Activated naive CD8-positive, alpha-beta T cell treated with anti-CD3 and anti-CD28 coated beads, Interleukin-2, amount 10 ng/mL, durations not matched to agents 7 days and 5 days (primary cell): ENCODE measurements at places on chromosomes 13 and 19. TPM values are rescaled to one million over a fixed set of nuclear protein-coding genes. Genes with fewer than 3 reads are reported as not detected.

- DNase-seq, result no peak
Measured at GRCh38 chr13:20462533-20462915, 63.1 kb downstream of the CRYL1 start.

DNA sequence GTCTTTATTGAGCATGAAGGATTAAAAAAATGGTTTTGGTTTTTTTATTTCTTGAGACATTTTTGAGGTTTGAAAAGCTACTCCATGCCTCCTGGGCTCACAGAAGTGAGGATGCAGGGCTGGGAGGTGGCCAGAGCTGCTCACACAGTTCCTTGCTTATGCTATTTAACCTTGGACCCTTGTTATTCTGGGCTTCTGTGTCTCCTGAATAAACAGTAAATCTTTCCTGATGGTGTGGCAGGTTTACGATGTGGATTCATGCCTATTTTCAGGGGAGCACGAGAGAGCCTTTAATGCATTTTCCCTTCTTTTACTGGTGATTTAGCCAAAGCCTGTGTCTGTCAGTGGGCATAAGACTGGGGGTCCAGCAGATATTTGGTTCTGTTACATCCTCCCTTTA lies 34.3 kb upstream of the PCDH8 start:
- no peak for DNase-seq

DNA sequence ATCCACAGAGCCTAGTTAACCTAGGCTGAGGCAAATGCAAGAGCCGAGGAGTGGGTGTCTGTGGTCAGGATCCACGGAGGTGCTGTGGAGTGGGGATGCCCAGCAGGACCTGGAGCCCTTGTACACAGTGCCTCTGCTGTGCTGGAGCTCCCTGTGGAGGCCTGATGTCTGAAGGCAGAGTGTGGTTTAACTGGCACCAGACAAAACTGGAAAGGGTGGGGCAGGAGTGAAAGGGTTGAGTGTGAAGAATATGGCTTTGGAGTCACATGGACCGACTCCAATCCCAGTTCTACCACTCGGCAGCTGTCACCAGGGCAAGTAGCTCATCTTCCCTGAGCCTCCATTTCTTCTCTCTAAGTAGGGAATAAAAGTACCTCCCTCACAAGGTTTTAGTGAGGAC lies 60.3 kb upstream of the GPR12 start:
- no peak for DNase-seq

- no peak for DNase-seq
Measured at GRCh38 chr13:70253834-70254233, 145.6 kb upstream of the KLHL1 start.

- no peak for DNase-seq
Measured at GRCh38 chr13:77838271-77838670, 80.4 kb downstream of the EDNRB start.

DNA sequence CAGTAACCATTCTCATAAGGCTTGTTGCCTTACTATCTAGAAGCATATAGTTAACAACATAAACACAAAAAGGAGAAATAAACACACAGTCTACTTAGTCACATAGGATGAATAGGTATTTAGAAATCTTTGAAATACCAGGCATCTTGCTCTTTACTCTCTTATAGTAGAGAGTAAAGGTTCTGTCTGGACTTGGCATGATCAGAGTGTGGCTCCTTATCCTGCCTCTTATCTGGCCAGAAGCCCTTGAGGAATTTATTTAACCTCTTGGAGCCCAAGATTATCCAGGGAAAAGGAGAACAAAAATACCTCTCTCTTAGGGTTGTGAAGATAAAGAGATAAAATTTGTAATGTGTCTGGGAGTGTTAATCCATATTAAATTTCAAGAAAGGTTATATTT lies 100.2 kb upstream of the MBNL2 start:
- DNase-seq, result no peak

DNA sequence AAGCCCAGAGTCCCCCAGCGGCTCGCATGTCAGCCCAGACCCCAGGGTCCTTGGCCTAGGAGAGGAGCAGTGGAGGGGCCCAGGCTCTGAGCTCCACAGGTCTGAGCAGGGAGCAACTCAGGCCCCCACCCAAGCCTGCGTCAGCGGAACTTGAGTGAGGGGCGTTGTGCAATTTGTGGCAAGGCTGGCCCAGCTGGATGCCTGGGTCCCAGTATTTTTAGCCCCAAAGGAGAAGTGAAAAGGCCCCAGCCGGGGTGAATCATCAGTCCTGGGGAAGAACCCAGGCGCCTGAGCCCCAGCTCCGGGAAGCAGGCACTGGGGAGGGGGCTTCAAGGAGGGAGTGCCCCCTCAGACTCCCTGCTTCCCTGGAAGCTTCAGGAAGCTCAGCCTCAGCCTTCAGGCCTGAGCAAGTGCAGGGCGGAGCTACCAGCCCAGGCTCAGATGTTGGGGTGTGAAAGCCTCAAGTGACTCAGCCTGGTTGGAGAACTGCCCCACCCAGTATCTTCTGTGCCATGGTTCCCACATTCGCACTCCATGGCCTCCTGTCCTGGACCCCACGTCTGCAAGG lies 7.2 kb downstream of the MED29 start:
- no peak for DNase-seq

- no peak for DNase-seq
Measured at GRCh38 chr13:114334305-114335053, 20.2 kb downstream of the CHAMP1 start.

DNA sequence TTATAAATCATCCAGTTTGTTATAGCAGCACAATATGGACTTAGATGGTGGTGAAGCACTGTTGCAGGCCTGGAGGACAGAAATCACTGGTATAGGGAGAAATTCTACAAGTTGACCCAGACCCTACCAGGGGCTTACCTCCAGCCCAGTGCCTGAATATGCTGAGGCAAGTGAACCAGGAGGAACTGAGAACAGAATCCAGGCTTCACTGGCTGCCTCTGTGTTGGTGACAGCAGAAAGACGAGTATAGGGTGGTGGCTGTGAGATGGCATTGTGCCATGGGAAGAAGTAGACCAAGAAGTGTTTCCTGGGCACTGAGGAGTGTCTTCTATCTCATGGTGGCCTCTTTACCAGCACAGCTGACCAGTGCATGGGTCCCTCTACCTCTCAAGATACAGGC lies 15.9 kb upstream of the EID2 start:
- DNase-seq, result no peak

DNA sequence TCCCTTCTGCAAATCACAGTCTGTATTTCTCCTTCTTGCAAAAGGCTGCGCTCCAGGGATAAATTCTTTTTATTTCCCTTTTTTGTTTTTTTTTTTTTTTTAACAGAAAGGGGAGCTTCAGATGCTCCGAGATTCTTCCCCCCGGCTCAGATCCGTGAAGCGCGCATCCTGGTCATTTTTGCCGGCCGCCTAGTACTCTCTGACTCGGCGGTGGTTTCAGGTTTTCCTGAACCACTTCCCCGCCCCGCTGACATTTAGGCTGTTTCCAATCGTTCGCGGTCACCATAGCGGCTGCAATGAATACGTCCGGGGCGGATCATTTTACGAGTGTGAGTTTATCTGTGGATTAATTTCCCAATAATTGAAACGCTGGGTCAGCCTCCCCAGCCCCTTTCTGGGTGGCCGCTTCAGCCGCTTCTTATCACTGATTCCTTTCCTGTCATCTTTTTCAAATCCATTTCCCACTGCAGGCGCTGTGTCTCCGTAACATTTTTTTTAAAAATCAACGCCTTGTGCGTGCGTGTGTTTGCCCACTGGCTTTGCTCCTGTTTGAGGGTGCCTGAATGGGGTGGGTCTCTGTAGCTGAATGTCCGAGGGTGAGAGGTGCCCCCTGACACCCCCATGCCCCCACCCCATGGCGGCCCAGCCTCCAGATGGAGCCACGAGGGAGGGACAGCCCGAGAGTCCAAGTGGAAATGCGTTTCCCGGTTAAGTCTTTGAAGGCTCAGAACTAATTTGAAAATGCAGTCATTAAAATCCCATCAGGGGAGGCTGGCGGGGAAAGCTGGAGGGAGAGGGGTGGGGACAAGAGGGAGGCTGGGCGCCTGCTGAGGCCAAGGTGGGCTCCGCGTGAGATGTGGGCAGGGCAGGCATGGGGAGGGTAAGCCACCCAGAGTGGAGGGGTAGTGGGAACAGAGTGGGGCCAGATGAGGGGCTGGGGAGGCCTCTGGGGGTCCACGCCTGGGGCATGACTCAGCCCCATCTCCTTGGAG lies 10.6 kb downstream of the ONECUT3 start:
- DNase-seq, result no peak

GRCh38 chr19:15843203-15843893 lies 27.9 kb upstream of the OR10H1 start:
- no peak for DNase-seq

- peak; percentile 28 for DNase-seq
Measured at GRCh38 chr19:49339301-49340068, 4.3 kb downstream of the CD37 start.

ADAMTSL5 gene
- total RNA-seq, result 2.1 TPM

LYPD5 gene
- 2.0 TPM for total RNA-seq

MYCBP2 gene
- total RNA-seq, result 148 TPM

MCEMP1 gene
- not detected for total RNA-seq
